T-helper 17 cell (primary cell): ENCODE measurements at places on chromosomes 6 and 20.

GRCh38 chr6:42556462-42556861 is 7.4 kb upstream of the UBR2 start:
- no peak for DNase-seq

- no peak for DNase-seq
These were observed 1.4 kb downstream of the RAET1E start for GRCh38 chr6:149896491-149896890.

- DNase-seq = no peak
These were observed 204.9 kb upstream of the ID4 start for GRCh38 chr6:19632230-19632629.

GRCh38 chr20:24732599-24732998 is 216.5 kb upstream of the CST7 start:
- DNase-seq = no peak

DNA sequence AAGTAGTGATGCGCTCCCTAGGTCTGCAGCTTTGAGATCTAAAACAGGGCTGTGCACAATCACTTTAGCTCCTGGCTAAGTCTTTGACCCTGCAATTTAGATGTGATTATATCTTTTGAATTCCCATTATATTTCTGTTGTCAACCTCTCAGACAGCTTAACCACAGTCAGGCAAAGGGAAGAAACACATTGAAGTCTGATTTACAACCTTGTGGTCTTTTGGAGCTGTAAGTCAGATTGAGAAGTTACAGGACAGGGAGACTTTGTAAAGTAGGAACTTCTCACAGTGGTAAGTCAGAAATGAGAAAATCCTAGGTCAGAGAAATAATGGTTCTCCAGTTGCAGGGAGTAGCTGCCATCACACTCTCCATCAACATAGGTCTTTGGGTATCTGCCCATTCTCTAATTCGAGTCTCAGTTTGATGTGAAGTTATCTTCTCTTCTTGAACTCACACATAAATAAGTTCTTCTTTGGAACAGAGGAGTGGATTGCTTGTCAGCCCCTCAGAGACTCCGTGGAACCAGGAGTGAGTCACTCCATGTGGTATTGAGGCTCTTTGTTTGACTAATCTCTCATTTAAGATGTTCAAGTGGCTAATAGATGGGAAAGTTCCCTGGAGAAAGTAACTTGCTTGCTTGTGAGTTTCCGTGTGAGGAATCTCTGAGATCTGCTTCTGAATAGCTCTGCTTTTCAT is 35.0 kb upstream of the SGK1 start:
- no peak for DNase-seq

DNA sequence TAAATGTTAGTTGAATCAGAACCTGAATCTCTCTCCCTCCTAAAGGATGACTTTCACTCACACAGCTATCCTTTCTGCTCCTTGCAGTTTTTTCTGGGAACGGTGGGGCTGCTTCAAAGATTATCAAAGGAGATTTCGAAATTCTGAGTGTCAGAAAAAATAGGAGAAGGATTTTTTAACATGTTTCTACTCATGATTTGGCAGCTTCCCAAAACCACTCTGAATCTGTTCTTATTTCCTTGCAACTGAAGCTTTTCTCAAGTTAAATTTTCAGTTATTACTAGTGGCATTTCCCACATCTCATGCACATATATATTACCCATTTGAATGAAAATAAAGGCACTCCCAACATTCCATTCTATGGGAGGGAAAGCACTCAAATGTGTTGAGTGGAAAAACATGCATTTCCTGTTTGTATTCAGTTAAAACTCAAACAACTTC is 123.6 kb downstream of the LCA5 start:
- DNase-seq = no peak

GRCh38 chr6:129644567-129645015 is 65.4 kb downstream of the ARHGAP18 start:
- no peak for DNase-seq

DNA sequence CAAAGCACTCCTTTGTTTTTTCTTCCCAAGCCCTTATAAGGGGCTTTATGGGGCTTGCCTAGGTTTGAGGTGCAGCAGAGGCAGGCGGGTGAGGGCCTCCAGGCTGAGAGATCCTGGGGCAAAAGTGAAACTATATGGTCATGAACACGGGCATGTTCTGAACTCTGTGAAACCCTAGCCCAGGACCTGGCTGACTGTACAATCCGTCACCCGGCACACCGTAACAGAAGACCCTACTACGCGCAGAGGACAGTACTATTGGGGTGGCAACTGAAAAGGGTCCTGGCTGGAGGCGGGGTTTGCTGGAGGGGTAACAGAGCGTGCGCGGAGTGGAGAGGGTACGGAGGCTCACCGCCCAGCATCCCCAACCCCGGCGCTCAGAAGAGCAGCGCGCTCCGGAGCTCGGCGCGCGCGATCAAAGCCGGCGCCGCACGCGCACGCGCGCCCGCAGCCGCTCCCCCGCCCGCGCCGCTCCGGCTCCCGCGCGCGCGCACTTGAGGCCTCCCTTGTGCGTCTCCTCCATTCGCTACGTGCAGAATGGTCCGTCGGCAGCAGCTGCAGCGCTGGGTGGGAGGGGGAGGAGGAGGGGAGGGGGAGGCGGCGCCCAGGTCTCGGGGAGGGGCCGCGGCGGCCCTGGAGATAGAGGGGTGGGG is 54.2 kb downstream of the MRPL14 start:
- peak; percentile 67 for DNase-seq

DNA sequence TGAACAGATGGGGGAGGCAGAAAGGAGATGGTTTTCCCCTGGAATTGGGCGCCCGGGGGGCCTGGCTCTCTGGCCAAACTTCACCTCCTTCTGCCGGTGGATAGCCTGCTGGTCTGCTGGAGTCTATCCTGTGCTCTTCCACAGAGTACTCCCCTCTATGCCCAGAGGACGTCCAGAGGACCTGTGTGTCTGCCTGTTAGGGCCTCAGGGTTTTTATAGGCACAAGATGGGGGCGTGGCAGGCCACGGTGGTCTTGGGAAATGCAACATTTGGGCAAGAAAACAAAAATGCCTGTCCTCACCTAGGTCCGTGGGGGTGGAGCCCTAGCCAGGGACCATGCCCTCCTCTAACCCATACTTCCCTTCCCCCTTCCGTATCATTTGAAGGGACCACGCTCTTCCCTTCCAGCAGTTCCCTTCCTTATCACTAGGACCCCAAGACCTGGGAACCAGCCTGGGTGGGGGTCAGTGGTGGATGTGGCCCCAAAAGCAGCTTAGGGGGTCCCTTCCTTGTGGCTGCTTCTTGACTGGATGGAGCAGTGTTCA is 53.6 kb upstream of the ZNF337 start:
- DNase-seq = no peak
